ENCODE measurements at places on chromosomes 7 and 10.

- no peak for DNase-seq
These were observed 52.0 kb upstream of the PPP1R3C start for GRCh38 chr10:91684841-91685240.

GRCh38 chr7:125670926-125671572, 741.4 kb upstream of the POT1 start:
- peak; percentile 17 for DNase-seq

DNA sequence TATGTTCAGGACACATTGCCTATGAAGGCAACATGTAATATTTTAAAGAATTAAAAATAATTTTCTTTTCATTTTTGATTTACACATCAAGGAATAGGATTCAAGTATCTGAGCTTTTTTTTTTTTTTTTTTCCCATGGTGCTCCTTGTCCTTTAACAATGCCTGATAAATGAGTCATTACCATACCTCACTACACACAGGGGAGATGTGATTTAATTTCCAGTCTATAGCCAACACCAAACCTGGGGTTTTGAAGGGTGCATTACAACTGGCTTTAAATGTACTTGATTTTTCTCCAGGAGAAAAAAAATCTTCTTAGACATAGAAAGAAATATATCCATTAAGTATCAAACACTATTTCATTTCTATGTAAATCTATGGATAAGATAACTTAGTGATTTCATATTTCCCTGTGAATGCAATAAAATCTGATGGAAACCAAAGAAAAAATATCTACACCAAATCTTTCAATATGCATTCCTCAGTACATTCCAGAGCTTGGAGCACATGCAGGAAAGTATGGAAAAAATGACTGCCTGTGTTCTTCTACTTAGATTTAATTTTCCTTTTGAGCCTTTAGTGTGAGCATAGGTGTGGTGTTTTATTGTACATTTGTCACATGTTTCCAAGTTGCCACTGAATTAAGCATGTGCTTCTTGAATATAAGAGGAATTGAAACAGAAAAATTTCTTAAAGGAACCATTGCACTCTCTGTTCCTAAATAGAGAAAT, 204.8 kb upstream of the MEOX2 start:
- DNase-seq, result no peak

- peak; percentile 59 for DNase-seq
These were observed 1.6 kb downstream of the ZNF746 start for GRCh38 chr7:149495785-149496641.

DNA sequence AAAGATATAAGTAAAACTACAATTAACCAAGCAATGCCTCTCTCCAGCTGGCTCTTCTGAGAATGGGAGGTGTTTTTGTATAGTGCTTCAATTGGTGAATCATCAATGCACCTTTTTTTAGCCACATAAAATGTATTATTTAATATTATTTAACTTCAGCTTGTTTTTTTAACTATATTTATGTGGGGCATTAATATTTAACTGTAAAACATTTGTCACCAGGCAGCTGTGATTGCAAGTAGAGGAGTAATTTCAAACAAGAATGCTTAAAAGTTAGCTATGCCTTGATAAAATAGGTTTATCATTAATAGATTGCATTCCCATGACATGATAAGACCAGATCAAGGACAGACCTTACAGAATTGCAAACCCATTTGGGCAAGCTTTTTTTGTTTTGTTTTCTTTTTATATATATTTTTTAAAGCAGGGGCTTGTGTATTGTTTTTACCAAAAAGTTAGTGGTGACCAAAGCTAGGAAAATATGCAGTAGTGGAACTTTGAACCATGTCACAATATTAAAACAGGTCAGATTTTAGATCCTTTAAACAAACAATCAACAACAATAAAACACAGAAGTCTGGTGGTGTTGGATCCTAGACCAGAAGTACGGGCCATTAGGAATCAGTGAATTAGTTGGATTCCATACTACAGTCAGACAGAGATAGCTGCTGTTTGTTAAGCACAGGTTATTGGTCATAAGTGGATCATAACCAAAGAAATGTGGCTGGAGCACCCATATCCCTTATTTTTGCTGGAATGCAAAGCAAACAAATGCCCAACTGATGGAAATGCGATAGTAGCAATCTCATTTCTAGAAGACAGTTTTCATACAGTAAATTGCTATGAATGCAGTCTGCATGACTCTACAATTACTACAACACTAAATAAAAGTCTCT, 2.9 kb downstream of the CAV2 start:
- DNase-seq, result no peak

DNA sequence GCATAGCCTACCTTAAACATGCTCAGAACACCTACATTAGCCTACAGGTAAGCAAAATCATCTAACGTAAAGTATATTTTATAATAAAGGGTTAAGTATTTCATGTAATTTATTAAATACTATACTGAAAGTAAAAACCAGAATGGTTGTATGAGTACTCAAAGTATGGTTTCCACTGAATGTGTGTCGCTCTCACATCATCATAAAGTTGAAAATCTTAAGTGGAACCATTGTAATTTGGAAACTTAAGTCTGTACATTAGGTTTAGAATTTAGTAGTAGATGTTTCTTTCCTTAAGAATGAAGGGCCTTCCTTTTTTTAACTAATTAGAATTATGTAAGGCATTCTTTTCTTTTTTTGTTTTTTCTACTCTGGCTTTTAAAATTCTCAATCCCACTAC, 240.0 kb upstream of the AOAH start:
- no peak for DNase-seq

All from NCI-H345 (cell line).